ENCODE measurements at places on chromosomes 3 and 15.

DNA sequence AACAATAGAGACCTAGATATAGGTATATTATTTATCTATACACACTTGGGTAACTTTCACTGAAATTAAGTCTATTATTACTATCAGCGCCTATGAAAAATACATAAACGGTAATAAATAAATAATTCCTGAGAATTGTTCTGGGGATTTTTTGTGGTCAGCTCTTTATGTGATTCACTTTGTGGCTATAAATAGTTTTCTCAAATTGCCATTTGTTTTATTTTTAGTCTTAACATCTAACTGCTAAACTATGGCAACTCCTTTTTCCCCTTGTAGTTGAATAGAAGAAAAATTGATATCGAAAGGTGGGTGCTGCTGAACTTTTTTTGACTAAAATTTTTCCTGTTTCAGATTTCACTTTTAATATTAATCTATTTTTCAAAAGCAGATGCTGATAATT is 189.0 kb downstream of the VGLL3 start:
- DNase-seq = no peak

GRCh38 chr3:71277341-71277740 is 306.2 kb downstream of the FOXP1 start:
- DNase-seq = no peak

DNA sequence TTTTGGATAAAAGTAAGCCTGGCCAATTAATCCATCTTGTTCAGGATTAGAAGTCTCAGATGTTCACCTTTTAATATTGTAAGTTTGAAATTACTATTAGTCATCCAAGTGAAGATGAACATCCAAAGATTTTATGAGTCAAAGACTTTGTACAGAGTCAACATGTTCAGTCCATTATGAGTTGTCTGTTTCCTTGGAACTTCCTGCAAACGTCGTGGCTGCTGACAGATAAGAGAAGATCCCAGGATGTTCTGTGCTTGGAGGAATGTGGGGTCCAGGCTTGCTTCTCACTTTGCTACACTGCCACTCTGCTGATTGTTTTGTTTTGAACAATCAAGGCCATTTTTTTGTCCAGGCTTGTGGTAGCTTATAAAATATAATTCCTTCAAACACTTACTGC is 74.3 kb upstream of the SLCO2A1 start:
- DNase-seq = no peak

GRCh38 chr15:84552896-84553295 is 47.9 kb upstream of the ZSCAN2 start:
- DNase-seq = no peak

DNA sequence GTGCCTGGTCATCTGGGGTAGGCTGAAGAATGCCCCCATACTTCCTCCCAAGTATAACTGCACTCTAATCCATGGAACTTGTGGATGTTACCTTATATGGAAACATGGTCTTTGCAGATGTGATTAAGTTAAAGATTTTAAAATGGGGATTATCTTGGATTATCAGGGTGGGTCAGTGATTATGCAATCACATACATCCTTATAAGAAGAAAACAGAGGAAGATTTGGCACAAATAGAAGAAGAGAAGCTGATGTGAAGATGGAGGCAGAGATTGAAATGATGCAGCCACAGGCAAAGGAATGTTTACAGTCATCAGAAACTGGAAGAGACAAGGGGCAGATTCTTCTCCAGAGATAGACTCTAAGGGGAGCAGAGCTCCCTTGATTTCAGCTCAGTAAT is 1.8 kb upstream of the MRPS22 start:
- DNase-seq = no peak

- DNase-seq = no peak
Observed at GRCh38 chr3:9165421-9165820, 84.0 kb downstream of the SRGAP3 start.

DNA sequence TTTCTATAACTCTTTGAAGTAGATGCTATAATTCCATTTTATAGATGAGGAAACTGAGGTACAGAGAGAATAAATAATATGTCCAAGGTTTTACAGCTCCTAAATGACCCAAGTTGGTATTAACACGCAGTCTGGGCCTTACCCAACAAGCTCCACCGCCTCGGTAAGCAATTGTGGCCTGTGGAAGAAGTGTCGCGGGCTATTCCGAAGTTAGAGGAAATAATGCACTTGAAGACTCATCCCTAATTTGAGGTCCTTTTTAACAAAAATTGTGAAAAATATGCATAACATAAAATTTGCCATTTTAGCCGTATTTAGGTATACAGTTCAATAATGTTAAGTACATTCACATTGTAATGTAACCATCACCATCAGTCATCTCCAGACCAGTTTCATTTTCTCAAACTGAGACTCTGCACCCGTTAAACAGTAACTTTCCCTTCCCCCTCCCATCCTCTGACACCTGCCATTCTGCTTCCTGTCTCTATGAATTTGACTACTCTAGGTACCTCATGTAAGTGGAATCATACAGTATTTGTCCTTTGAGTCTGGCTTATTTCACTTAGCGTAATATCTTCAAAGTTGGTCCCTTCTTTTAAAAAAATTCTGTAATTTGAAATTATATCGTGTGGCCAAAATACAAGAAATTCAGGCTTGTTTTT is 18.2 kb downstream of the IDH3A start:
- DNase-seq = no peak

- DNase-seq = no peak
Observed at GRCh38 chr15:75947092-75947491, 43.4 kb downstream of the FBXO22 start.

DNA sequence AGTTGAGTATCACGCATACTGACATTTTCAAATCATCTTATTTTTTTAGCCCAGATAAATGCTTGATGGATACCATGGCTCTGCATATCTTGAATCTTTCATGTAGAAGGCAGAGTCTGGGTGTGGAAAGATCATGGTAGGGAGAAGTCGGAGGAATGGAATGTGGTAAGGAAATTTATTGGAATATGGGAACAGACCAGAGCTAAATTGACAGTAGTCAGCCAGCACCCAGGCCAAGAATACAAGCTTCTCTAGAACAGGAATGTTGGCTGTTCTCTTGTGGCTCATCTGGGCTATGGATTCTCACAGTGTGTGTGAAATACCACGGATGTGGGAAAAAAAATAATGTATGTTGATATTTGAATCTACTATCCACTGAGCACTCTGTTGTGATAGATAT is 305.7 kb upstream of the COL8A1 start:
- DNase-seq = no peak

- DNase-seq = no peak
Observed at GRCh38 chr3:176961916-176962315, 235.4 kb downstream of the TBL1XR1 start.

Data from thoracic aorta (tissue), 2 donors.